COLO829 (cell line): ENCODE measurements at places on chromosomes 2 and 18.
A peak's percentile ranks its signal among the peaks of the same experiment; 100 is the strongest.

GRCh38 chr2:45028276-45028675 lies 19.0 kb upstream of the SIX2 start:
- DNase-seq: peak; percentile 19

DNA sequence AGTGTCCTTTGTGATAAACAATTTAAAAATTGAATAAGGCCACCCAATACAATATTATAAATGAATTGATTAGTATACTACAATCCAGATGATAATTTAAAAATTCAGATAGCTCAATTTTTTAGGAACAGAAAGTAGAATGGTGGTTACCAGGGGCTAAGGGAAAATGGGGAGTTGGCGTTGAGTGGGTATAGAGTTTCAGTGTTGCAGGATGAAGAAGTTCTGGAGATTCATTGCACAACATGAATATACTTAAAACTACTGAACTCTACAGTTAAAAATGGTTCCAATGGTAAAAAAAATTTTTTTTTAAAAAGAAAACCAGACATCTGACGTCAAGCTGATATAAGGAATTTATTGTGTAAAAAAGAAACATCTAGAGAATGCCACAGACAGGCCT lies 20.9 kb downstream of the SLC39A6 start:
- DNase-seq: no peak

- peak; percentile 41 for DNase-seq
Observed at GRCh38 chr2:236168110-236169080, at the start of gene GBX2. TSS of gene GBX2 (minus strand) at chr2:236168386. CDS start at chr2:236167971, 415 bp downstream.

GRCh38 chr2:203451011-203451410 lies 84.1 kb downstream of the RAPH1 start:
- DNase-seq: peak; percentile 13

DNA sequence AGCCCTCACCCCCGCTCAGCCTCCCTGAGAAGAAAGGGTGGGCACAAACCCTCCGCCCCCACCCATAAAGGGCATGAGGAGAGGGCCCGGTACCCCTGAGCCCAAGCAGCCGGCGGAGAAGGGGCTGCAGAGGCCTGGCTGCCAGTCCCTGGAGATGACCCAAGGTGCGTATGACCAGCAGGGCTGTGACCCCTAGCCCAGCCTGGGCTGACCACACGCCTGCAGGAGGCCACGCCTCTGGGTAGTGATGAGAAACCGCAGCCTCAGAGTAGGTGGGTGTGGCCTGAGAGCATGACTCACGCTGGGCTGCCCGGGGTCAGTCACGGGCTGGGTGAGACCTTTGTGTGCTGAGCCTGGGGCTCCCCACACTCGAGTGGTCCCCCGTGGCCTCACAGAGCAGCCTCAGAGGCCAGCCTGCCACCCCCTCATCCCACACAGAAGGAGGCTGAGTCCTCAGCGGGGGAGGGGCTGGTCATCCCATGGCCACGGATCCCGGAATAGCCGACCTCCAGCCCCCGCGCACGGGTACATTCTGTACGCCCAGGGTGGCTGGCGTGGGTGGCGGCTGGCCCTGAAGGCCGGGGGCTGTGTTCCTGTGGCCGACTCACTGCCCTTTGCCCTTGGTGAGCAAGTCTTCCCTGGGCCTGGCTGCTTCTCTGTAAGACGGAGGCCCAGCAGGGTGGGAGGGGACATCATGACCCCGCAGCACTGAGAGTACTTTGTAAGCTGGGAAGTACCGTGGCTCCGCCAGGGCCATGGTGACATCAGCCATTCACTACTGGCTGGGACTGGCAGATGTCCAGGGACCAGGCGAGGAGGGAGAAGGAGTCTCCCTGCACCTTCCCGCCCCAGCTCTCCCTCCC lies 110.8 kb upstream of the OTOS start:
- peak; percentile 83 for DNase-seq

DNA sequence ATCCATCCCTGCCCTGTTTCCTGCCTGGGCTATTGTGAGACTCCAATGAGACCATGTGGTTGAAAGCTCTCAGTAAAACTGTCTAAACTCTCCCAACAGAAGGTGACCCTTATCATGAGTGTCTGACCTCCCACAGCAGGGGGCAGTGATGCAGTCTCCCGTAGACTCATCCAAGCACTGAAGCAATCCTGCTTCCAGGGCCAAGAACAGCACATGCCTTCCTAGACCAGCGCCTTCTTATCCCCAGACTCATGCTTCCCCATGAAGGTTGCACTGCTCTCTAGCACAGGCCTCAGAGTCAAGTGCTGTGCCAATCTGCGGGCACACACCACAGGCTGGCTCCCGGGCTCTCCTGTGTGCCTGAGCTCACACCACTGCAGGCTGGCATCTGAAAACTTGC lies 112.3 kb downstream of the TNS1 start:
- DNase-seq: no peak
